Stimulated activated CD8-positive, alpha-beta memory T cell treated with anti-CD3 and anti-CD28 coated beads, Interleukin-12 subunit alpha, Interleukin-12 subunit beta, amount 100 ng/mL, for 4 hours (primary cell): ENCODE measurements at places on chromosomes 7 and 10.

- DNase-seq: no peak
These were observed 50.1 kb downstream of the SYPL1 start for GRCh38 chr7:106062006-106062405.

GRCh38 chr7:21943436-21943835, 2.3 kb downstream of the CDCA7L start:
- DNase-seq: no peak

GRCh38 chr10:6396652-6397051, 183.4 kb downstream of the PRKCQ start:
- DNase-seq: no peak

DNA sequence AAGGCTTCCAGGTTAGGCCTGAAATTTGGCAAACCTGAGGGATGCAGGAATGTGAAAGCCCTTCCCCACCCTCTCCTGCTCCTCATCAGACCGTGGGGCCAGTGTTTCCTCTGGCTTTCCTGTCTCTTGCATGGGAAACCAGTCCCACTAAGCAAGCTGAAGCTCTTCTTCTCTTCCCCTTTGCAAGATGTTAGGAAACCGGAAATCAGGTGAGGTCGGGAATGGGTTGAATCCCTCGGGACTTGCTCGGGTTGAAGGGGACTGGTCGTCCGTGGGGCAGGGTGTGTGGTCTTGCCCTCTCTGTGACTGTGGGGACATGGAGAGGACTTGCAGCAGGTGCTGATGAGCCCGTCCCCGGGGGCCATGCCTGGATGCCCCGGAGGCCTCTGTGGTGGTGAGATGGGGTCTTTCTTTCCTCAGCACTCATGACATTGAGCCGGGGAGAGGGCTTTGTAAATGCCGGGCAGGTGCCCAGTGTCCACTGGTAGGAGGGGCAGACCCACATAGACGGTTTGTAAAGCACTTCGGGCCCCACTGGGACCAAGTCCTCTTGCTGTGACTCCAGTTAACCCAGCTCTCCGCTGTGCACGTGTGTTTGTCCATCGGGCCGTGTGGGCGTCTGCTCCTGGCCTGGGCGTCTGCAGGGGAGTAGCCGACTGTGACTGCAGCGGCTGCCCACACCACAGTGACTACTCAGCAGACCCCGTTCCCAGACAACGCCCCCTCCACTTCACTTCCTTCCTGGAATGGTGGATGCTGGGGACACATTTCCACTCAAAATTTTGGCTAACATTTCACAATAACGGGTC, 373.9 kb downstream of the GLRX3 start:
- no peak for DNase-seq

DNA sequence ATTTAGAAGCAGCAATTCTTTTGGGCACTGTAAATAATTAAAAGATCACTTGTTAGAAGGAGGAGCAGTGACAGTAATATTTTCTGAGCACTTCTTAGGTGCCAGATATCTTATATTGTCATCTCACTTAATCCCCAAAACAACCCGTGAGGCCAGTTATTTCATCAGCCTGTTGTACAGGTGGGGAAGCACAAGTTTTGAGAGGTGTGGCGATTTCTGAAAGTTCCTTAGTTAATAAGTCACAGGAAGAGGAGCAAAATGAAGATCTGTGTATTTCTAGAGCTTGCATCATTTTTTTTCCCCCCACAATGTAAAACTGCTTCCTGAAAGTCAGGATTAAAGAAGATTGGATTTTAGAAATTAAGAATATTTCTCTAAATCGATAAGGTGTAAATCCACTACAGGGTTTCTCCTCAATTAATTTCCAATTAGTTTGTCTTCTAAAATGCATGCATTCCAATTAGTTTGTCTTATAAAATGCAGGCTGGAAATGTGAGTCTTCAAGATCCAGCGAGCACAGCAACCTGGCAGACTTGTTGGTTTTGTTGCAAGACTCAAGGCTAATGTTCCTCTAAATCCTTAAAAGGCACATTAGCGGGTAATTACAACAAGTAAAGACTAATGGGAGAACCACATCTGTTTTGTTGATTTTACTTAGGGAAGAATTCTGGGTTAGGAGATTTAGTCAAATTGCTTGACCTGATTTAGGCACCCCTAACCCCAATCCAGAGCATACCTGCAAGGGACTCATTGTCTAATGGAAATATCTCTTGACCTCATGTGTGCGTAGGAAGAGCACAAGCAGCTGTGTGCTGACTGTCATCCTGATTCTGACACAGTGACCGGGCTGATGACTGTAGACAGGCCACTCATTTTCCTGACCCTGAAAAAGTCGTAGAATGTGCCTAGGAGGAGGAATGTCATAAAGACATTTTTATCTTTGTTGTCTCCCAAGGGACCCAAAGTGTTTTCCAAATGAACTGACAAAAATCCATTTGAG, 272.0 kb downstream of the BAMBI start:
- no peak for DNase-seq

- DNase-seq: no peak
These were observed 24.0 kb downstream of the OSBPL3 start for GRCh38 chr7:24956021-24956420.

DNA sequence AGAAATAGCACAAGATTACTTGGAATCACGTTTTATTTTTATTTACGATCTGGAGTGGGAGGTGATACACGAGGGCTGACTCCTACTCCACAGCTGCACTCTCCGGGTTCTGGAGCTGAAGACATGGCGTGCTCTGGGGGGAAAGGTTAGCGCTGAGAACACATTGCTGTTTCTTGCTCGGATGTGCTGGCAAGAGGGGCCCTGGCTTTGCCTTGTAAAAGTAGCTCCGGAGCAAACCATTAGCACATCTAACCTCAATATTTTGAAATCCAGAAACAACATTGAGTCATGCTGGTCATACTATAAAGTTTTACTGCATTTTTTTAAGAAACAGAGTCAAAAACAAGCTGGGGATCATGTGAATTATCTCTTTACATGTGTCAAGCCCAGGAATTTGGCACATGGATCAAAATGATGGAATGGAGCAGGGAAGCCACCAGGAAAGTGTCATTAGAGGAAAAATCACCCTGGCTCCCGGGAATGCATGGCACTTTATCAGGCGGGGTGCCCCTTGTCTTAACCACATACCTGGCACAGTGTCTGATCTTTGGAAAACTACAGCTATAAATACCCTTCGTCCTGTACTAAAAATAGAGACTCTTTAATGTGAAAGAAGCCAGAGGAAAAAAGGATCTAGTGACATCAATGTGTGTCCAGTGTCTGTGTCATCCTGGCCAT, 31.6 kb upstream of the LYZL1 start:
- DNase-seq: no peak

GRCh38 chr10:43000651-43001426, 76.0 kb upstream of the RET start:
- no peak for DNase-seq

GRCh38 chr7:15234431-15234830, 327.4 kb downstream of the AGMO start:
- DNase-seq: no peak

DNA sequence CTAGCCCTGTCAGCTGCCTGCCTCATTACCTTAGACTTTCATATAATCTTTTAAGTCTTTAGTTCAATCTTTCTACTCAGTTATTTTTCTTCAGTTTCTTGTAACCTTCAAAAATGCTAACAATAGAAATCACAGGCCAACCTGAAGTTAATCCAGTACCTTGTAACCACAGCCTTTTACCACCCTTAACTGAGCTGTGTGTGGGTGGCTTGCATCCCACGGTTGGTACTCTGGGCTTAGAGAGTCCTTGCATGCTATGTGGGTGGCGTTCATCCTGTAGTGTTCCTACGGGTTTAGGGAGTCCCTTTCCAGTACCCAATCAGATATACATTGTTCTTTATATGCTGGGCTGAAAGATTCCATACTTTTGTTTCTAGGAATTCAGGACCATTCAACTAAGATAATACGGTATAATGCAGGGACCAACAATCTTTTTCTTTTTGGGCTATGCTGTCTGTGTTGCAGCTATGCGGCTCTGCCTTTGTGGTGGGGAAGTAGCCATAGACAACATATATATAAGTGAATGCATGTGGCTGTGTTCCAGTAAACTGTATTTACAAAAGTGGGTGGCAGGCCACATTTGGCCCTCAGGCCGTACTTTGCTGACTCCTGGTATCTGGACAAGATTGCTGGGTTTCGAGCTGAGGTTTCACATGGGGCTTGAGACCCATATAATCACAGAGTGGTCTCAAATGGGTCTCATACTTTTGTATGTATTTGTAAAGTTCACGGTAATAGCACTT, 280.8 kb upstream of the LRGUK start:
- no peak for DNase-seq

- DNase-seq: no peak
These were observed 249.7 kb upstream of the IGFBP3 start for GRCh38 chr7:46170792-46171191.

- DNase-seq: no peak
These were observed 495.8 kb downstream of the PARD3 start for GRCh38 chr10:34319197-34319846.

- no peak for DNase-seq
These were observed 47.2 kb downstream of the CACNA2D1 start for GRCh38 chr7:82396343-82396742.

DNA sequence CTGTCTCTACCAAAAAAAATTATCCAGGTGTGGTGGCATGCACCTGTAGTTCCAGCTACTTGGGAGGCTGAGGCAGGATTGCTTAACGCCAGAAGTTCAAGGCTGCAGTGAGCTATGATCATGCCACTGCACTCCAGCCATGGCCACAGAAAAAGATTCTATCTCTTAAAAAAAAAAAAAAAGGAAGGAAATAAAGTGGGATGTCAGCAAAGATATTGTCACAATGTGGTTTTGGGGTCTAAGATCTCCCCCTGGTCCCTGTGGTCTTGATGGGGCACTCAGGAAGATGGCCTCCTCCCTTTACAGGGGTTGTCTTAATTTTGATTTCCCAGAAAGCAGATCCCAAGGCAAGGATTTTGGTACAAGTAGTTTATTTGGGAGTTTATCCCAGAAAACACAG, 7.4 kb upstream of the KAZALD1 start:
- no peak for DNase-seq

DNA sequence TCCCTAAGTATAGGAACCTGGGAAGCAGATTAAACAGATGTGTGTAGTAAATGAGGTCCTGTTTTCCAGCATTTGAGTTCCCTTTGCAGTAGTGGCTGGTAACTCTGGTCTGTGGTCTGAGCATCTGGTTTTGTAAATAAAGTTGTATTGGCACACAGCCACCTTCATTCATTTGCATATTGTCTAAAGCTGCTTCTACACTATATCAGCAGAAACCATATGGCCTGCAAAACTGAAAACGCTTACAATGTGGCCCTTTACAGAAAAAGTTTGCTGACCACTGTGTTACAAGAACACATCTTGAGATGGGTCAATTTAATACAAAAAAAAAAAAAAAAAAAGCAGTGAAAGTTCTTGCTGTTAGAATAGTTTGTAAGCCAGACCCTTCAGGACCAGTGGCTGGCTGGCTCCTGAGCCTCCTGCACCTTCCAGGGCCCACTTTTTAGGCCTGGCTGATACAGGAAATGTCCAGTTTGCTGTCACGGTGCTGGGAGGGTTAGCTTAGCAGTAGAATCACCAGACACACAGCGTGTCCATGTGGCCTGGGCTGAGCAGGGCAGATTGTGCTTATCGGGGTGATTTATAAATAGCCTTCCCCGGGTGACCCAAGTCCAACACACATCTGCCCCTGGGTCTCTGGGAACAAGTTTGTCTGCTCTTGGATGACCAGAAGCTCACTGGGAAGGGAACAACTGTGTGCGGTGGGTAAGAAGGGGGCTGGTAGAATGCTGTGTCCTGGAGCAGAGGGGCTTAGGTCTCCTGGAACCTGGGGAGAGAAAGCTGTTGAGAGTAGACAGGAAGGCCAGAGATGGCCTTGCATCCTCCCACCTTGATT, 1.4 kb downstream of the C10orf71 start:
- DNase-seq: no peak

DNA sequence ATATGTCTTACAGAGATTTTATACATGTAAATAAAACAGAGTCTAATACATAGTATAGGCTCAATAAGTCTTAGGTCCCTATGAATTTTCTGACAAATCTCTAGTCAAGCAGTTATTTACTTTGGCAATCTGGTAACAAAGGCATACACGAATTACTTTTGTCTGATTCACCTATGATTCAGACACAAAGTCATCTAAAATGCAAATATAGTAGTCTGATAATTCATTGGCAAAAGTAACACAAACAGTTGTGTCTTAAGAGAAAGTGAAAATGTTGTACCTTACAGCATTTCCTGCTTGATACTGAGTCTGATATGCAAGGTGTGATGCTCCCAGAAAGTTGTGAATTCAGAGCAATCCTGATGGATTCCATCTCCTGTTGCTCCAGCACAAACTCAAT, 209.4 kb upstream of the PRSS1 start:
- DNase-seq: no peak

GRCh38 chr10:30057421-30057841, 2.0 kb downstream of the JCAD start:
- no peak for DNase-seq

DNA sequence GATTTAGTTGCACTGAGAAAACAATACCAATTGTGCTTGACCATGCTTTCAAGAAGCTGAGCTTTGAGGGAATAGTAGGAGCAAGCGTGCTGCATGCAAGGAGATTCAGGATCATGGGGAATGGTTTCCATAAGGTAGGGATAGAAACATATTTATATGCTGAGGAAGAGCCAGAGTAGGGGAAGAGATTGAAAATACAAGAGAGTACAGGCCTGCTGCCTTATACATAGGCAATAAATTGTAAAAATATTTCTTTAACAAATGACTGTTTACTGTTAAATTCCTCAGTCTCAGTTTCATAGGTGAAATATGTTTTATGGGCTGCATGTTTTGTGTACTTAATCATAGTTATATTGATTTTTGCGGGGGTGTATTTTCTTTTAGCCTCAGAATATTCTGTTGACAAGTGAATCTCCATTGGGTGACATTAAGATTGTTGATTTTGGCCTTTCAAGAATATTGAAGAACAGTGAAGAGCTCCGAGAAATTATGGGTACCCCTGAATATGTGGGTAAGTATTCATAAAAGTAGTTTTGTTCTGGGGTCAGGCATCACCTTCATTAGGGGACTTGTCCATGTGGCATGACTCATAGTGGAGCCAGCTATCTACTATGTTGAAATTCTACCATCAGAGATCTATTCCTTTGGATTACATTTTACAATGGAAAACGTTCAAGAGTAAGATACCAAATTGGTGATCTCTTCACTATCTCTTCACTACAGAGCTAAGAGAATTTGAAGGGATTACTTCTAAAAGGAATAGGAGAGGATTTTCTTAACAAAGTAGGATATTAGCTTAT, 36.5 kb downstream of the STK17A start:
- DNase-seq: no peak

DNA sequence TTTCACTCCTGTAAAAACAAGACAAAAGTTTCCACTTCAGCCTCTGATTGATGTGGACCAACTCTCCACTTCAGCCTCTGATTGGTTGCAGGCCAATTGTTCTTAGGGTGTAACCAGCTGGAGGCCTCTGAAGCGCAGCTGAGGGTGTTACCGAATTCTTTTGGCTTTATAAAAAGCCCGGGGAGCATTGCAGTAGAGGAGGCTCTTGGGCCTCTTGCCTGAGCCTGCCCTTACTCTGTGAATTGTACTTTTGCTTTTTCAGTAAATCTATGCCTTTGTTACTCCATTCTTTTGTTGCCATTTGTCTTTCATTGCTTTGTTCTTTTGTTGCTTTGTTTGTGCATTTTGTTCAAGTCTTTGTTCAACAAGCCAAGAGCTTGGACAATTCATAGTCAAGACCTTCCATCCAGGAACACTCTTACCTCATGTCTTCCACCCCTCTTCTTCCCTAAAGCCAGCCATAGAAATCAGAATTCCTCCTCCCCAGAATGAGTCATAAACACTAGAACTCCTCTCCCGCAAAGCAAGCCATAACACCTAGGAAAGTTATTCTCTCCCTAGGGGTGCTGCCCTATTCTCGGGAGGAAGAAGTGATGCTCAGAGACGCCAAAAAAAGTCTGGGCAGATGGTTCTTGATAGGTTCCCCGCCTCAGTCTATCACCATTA, 53.5 kb upstream of the ARMC3 start:
- no peak for DNase-seq

GRCh38 chr10:24370877-24371276, 161.9 kb downstream of the KIAA1217 start:
- DNase-seq: no peak
